ENCODE measurements at places on chromosomes 1 and 21.

- DNase-seq, result no peak
These were observed 14.1 kb upstream of the TNR start for GRCh38 chr1:175757381-175758015.

GRCh38 chr1:152112101-152112884 lies 3.0 kb downstream of the TCHH start:
- DNase-seq, result no peak

- no peak for DNase-seq
These were observed 120.9 kb downstream of the GLUL start for GRCh38 chr1:182270731-182271130.

GRCh38 chr1:154874465-154874864 lies 4.4 kb upstream of the KCNN3 start:
- no peak for DNase-seq

- peak; percentile 34 for DNase-seq
These were observed 123.6 kb downstream of the MACF1 start for GRCh38 chr1:39328095-39328494.
